Activated naive CD4-positive, alpha-beta T cell treated with anti-CD3 and anti-CD28 coated beads, Interleukin-2, amount 50 U/mL, for 72 hours (primary cell): ENCODE measurements at places on chromosomes 2 and 18. TPM values are rescaled to one million over a fixed set of nuclear protein-coding genes. Genes with fewer than 3 reads are reported as not detected.

DNA sequence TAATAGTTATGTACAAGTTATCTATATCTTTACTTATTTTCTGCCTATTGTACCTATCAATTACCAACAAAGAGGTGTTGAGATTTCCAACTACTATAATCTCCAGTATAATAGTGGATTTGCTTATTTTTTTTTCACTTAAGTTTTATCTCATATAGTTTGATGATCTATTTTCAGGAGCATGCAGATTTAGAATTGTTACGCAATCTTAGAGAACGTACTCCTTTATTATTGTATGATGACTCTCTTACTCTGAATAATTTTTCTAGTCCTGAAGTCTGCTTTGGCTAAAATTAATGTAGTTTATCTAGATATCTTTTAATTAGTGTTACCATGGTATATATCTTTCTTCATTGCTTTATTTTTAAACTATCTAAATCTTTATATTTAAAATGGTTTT, 205.2 kb downstream of the SCG2 start:
- no peak for DNase-seq

GRCh38 chr18:22238036-22238435, 68.6 kb downstream of the GATA6 start:
- DNase-seq, result no peak

DNA sequence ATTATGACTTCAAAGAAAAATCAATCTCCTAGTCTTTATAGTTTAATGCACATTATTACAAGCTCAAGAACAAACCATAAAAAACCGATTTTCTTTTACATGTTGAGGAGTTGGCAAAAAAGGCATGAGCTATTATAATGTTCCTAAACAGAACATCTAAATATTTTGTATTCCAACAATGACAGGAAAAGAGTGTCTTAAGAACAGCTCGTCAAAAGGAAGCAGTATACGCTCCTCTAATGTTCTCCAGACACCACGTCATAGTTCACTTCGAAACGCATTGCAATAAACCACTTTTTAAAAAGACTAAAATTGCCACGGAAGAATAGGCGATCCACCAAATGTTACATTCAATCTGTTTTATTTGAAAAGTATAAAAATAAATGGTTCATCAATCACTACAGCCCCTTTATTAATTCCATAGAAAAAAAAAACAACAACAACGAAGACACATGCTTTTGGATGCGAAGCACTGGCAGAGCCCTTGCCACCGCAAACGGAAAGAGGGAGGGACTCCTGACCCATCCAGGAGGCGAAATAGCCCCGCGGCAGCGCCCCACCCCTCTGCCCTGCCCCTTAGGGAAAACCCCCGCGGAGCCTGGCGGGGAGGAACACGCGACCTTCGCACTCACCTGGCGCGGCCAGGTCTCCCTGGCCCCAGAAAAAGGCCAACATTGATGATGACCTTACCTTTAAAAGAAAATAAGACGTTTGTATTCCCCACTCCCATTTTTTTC, 45.8 kb downstream of the MBP start:
- DNase-seq, result no peak

GPR155 gene
- total RNA-seq, result 18.5 TPM

DNA sequence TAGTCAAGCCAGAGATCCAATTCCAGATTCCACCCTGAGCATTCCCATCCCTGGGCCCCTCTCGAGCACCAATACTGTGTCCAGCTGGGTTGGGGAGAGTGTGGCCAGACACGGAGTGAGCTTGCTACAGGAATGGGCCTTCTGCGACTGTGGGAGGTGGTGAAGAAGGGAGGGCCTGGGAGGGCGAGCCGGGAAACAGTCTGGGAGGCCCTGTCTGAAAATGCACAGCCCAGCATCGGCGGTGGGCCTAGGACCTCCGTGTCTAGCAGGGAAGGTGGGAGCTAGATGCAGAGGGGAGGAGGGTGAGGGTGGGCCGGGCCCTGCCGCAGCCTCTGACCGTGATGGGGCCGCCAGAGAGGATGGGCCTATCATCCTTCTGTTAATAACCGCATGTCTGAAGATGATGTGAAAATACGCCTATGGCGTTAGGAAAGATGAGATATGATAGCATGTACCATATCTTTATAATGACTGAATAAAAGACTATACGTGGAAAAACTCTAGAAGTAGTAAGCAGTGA, 1.9 kb upstream of the OTOS start:
- no peak for DNase-seq

MROH2A gene
- not detected for total RNA-seq

FHOD3 gene
- not detected for total RNA-seq

DNA sequence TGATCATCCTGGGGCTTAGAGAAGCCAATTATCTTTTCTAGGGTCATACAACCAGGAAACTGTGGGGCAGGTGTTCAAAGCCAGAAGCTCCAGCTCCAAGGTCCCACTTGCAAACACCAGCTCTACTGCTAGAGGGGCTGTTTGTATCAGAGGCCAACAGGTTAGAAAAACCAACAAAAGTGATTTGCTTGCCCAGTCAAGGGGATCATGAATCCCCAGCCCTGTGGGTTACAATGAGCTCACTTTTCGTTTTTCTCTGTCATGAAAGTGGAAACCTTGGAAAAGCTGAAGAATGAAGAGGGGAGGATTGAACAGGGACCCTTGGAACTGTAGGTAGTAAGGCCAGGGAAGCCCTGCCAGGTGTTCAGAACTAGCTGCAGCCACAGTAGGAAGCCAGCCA, 119.2 kb downstream of the SPP2 start:
- DNase-seq, result no peak

DNA sequence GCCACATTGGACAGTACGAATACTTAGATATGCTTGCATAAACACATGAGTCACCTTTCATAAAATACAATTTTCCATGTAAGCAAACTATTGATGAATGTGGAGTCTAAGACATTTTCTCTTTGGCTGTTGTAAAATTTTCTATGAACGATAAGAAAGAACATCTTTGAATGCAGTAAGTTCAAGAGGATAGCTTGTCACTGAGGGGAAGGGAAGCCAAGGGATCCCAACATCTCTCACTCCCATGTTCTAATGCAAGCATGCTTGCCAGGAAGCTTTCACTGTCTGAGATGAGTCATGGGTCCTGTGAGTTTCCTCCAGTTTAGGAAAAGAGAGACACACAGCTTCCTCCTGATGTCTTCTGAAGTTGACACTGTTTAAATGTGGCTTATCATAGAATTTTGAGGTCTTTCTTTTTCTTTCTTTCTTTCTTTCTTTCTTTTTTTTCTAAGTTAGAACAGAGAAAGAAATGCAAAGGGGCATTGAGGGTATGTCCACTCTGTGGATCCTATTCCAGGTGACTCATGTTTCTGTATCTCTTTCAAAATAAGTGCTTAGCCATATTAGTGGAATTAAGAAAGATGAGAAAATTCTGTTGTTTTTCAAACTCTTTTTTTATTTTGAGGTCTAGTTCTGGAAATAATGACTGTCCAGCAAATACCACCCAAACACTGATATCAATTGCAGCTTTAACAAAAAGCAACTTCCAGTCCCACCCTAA, 146.6 kb downstream of the RDH14 start:
- DNase-seq, result no peak

DNA sequence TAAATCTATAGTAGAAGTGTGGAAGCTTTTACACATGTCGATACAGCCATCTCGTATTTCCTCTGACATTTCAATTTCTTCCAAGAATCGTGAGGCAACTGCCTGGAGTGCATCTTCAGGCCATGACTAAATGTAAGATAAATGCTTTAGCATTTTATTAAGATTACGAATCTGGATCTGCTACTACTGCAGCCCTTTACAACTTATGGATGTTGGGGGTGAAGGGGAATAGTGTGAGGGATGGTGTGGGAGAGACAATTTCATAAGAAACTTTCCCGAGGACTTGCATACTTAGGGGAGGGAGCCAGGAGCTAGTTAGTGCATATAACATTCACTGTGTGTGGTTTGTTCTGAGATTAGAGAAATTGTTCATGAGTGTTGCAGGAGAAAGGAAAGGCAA, 204.8 kb downstream of the SLC39A10 start:
- no peak for DNase-seq

DNA sequence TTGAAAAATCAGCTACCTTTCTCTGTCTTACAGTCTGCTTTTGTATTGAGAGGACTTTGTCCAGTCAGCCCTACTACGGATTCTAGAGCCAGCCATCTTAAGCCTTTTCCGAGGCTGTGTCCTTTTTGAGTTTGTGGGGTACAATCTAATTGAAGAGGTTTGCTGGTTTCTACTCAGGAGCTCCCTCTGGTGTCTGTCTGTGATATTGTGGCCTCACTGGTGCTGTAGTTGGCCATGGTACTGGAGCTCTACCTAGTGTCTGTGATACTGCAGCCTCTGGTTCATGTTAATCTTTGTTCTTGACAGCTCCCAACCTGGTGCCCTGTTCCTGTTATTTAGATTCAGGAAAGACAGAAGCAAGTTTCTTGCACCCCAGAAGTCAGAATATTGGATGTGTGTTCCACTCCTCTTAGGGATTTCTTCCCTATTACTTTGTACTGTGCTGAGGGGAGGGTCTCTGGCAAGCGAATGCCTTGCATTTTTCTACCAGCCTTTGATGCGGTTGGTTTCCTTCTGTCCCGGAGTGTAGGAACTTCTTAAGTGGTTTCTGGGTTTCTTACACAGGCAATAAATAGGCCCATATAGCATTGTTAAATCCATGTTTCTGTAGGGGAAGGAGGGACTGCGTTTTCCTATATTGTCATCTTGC, 78.5 kb downstream of the ACSL3 start:
- DNase-seq, result no peak
